Esophagus squamous epithelium (tissue), 5 donors: ENCODE measurements at places on chromosomes 12 and 14.

- no peak for DNase-seq
Measured at GRCh38 chr14:101225157-101226152, 321.9 kb upstream of the RTL1 start.

- DNase-seq = no peak
Measured at GRCh38 chr12:124196236-124196635, 98.7 kb upstream of the RFLNA start.

DNA sequence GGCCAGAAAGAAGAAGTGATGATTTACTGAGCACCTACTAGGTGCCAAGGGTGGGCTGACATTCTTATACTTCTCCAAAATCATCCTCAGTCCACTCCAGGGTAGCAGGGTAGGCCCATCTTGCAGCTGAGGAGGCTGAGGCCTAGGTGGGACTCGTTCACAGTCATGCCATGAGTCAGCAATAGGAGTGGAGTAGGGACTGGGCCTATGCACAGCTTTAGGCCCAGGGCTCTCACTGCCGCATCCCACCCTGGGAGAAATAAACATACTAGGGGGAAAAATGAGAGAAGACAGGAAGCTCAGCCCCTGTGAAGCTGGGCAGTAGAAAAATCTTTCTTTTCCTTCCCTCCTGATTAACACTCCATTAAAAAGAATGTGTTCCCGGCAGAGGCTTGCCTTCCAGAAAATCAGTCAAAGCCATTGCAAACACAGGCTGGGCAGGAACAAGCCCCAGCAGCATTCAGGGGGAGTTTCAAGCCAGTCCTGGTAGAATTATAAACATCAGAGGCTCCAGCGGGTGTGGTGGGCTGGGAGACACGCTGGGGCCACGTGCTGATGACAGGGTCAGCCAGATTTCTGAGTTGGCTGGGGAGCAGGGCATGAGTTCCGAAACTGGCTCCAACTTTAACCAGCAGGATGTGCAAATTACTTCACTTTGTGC lies 1.8 kb downstream of the HSPB8 start:
- DNase-seq = no peak

GRCh38 chr12:124655698-124656516 lies 88.5 kb upstream of the NCOR2 start:
- no peak for DNase-seq

GRCh38 chr14:51564986-51565604 lies 86.6 kb upstream of the FRMD6 start:
- no peak for DNase-seq

GRCh38 chr14:51682411-51682810 lies 30.7 kb downstream of the FRMD6 start:
- no peak for DNase-seq

- DNase-seq = no peak
Measured at GRCh38 chr14:34614638-34615037, 15.3 kb downstream of the SNX6 start.

- no peak for DNase-seq
Measured at GRCh38 chr12:64496839-64497400, 45.0 kb downstream of the TBK1 start.

DNA sequence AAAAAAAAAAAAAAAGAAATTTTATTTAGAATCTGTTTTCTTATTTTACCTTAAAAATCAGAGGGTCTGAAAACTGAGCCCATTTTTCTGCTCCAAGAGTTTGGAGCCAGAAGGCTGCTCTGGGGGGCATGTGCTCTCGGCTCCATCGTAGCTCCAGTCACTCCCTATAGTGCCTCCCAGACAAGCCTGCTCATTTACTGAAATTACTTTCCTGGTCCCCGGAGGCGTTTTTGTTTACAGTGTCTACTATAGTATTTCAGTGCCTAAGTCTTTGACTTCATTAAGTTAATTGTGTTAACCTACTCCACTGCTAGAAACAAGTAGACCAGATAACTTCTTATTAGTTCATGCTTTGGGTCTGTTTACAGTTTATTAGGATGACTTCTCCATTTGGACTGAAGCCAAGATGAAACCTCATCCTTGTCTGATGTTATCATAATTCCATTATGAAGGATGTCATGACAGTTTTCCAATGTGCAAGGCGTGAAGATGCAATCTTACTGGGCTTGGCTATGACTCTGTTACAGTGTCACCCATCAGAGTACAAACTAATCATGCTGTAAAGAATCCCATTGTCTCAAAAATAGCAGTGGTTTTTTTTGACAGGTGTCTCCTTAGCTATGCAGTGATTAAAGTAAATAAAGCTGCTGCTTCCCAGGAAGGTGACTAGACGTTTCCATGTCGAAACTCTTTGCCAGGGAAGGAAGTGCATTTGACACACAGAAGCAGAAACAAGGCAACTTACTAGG lies 182.3 kb downstream of the TMEM132C start:
- DNase-seq = no peak

DNA sequence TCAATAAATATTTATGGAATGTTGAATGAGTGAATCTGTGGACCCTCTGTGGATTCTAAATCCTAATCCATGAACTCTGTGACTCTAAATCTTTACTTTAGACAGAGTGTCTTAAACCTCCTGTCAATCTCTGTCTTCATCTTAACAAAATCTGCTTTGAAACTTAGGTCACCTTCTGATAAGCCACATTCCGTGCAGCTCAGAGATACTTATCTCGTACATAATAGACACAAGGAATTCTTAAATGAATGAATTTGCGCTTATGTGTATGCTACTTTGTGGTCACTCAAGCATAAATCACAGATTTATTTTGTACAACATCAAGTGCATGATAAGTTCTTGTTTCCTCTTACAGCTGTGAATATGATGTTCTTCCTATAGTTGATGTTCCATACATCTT lies 2.2 kb upstream of the KRAS start:
- DNase-seq = no peak

DNA sequence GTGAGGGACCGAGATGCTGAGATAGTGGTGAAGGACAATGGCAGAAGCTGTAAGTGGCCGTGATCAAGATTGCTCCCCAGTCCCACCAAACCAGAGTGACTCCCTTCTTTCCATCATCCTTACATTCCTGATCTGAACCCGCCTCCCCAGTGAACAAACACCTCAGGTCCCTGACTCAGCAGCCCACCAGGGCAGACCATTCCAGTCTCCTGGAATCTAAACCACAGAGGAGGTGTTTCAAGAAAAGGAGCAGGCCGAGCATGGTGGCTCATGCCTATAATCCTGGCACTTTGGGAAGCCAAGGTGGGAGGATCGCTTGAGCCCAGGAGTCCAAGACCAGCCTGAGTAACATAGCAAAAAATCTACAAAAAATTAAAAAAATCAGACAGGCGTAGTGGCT lies 6.6 kb downstream of the ERBB3 start:
- no peak for DNase-seq

DNA sequence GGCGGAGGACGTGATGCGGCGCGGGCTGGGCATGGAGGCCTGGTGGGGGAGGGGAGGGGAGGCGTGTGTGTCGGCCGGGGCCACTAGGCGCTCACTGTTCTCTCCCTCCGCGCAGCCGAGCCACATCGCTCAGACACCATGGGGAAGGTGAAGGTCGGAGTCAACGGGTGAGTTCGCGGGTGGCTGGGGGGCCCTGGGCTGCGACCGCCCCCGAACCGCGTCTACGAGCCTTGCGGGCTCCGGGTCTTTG lies 303 bp downstream of the GAPDH start:
- no peak for DNase-seq

DNA sequence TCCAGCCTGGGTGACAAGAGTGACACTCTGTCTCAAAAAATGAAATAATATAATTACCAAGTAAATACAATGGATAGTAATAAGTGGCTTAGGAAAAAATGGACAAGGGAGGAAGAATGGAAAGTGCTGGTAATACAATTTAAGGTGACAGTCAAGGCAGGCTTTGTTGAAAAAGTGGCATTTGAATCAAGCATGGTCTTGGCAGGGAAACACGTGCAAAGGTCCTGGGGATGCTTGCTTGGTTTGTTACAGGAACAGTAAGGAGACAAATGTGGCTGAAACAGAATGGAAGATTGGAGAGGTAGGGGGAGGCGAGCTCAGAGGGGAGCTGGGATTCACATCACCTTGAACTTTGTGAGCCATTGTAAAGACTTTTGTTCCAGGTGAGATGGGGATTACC lies 153.2 kb downstream of the TMEM132C start:
- no peak for DNase-seq

- no peak for DNase-seq
Measured at GRCh38 chr14:25887251-25887878, 710.5 kb downstream of the NOVA1 start.

DNA sequence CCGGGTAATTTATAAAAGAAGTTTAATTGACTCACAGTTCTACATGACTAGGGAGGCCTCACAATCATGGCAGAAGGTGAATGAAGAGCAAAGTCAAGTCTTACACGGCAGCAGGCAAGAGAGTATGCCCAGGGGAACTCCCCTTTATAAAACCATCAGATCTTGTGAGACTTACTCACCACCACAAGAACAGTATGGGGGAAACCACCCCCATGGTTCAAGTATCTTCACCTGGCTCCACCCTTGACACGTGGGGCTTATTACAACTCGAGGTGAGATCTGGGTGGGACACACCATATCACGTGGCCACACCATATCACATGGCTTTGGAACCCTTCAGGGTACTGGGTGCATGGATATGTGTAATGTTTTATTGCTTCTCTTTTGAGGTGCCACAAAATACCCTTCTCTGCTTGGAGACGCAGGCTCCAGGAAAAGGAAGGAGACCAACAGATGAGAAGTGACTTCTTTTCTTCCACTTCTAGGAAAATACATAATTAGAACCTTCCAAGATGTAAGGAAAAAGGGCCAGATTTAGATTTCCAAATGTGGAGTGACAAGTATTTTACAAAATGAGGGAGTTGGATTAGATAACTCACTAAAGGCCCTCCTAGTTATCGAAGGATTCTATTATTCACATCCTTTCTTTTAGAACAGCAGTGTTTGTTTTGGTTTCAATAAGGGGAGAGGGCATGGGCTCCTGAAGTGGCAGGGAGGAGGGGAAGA lies 33.1 kb upstream of the ETFBKMT start:
- no peak for DNase-seq

GRCh38 chr14:77082356-77082755 lies 15.7 kb upstream of the CIPC start:
- DNase-seq = no peak

GRCh38 chr14:77498120-77498979 lies at the start of gene ISM2:
ISM2 (minus strand) TSS chr14:77498816; CDS start chr14:77498793, 23 bp downstream.
- DNase-seq = no peak

GRCh38 chr12:39105111-39105510 lies 199.7 kb upstream of the CPNE8 start:
- DNase-seq = no peak

DNA sequence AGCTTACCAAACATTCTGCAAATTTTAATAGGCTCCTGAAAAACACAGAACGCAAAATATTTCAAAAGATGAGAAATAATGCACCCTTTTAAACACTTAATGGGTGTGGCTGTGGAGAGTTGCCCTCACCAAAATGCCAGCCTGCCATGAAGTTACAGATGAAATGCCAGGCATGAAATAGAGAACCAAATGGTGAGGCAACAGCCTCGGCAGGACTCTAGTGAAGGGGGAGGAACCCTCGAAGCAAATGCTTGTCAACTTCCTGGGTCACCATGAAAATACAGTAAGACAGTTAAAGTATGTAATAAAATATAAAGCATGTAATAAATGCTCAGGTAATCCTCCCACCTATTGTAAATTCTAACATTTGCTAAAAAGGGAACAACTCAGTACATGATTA lies 24.1 kb downstream of the DUSP16 start:
- no peak for DNase-seq

DNA sequence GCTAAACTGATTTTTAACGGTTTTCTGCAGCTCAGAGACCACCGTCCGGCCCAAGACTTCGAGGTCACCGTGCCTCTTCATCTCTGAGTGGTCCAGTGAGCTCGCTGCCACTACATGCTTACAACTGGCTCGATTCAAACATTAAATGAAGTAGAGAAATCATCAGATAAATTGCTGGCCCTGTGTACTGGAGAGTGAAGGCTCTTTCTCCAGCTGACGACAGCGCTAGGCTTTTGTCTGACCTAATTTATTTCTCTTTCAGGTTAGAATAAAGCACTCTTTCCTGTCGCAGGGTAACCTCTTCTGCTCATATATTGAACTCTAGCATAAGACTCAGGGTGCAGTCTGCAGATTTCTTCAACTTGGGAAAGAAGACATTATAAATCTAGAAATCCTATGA lies 6.4 kb downstream of the BCL11B start:
- no peak for DNase-seq

GRCh38 chr14:68663385-68664076 lies 129.3 kb downstream of the ZFP36L1 start:
- DNase-seq = no peak

DNA sequence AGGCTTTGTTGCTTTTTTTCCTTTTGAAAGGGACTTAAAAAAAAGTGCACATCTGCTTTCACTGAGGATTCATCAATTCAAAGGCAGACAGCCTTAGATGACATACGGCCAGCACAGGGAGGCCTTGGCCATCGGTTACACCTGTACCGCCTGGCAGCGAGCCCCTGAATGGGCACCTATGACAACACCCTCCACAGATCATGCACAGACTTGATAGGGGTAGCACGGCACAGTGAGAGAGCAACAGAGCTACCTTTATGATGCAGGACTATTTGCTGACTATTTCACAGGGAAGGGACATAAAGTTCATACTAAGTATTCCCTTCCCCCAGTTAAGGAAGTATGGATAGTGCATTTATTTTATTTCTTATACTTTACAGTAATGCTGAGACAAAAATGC lies 137.9 kb upstream of the ARID2 start:
- no peak for DNase-seq

GRCh38 chr12:53737093-53737808 lies 10.0 kb upstream of the CALCOCO1 start:
- DNase-seq = no peak

DNA sequence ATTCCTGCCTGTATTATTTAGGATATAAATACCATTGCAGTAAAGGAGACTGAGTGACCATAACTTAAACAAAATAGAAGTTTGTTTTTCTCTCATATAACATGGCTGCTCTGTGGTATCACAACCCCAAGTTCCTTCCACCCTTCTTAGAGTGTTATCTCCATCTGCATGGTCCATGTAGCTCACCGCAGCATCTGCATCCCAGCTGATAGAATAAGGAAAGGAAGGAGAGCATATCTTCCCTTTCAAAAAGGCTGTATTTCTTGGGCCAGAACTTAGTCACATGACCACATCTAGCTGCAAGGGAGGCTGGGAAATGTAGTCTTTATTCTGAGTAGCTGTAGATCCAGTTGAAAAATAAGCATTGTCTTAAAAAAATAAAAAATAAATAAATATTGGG lies 184.8 kb upstream of the NUDT4 start:
- DNase-seq = no peak
